NCI-H1105 treated with DMSO at 0.1 percent for 48 hours (cell line): ENCODE measurements at places on chromosomes 2 and 18.

DNA sequence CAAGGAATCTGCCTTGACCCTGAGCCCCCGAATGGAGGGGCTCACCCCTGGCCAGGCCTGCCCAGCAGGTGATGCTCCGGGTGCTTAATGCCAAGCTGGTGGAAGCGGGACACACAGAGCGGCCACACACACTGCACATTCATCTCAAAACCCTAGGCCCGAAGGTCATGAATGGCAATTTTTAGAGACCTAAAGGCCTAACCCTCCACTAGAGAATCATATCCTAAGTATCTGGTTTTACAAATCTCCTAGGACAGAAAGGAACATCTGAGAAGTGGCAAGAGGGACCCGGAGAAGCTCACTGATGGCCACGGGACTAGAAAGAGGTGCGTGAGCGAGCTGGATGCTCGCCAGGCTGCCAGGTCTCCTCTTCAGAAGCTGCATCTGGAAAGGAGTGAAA is 38.3 kb downstream of the ST3GAL5 start:
- DNase-seq = no peak

DNA sequence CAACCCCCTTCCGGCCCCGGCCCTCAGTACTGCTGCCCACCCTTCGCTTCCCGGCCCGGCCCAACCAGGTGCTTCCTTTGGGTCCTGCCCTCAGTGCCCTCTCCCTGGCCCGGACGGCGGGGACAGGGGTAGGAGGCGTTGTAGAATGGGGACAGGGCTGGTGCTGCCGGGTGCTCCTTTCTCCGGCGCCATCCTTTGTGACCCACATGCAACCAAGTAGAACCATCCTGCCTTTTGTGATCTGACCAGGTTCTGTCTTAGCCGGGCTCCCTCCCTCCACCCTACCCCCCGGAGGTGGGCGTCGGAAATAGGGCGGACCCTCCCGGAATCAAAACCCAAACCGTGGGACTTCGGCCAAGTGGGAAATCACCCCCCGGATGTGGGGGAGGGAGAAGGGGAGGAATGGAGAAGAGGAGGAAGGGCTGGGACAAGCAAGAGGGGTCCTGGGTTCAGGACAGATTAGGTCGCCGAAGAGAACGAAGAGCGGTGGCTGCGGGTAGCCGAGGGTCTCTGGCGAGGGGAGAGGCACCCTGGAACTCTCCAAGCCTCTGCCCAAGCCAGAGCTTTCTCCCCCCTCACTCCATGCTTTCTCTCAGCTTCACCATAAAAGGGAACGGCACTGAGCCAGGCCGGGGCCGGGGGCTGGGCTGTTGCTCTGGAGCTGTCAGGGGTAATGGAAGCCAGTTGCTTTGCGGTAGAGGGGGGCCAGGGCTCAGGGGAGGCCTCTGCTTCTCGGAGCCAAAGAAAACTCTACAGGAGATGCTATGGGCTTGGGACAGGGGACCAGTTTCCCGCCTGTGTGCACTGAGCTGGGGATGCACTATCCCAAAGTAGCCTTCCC is 756 bp upstream of the OST4 start:
- DNase-seq = peak; percentile 13

GRCh38 chr18:10913919-10914318 is 235.4 kb downstream of the PIEZO2 start:
- no peak for DNase-seq

DNA sequence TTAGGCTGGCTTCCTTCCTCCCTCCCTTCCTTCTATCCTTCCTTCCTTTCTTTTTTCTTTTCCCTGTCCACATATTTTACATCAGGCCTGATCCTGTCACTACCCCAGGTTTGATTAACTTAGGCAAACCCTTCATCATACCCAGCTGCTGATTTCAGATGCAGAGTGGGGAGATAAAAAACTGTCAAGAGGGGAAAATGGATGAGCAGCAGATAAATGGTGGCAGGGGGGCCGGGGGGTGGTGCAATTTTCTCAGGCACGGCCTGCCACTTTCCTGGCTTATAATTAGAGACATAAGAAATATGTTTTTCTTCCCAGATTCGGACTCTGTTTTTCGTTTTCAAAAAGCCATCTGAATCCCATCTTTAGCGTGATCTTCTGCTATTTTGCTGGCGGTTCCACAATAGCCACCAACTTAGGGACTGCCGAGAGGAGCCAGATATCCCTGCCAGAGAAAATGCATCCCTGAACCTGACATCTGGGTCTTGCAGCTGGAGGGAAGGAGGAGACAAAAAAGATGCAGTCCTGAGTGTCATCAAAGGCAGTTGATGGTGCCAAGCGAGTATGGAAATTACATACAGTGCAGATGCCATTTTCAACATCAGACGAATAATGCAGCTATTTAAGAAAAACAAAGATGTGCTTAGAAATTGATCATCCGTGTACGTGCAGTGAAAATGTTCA is 49.9 kb downstream of the CXCR4 start:
- DNase-seq = no peak

- DNase-seq = peak; percentile 68
These were observed 71.8 kb downstream of the ID2 start for GRCh38 chr2:8753609-8754008.

DNA sequence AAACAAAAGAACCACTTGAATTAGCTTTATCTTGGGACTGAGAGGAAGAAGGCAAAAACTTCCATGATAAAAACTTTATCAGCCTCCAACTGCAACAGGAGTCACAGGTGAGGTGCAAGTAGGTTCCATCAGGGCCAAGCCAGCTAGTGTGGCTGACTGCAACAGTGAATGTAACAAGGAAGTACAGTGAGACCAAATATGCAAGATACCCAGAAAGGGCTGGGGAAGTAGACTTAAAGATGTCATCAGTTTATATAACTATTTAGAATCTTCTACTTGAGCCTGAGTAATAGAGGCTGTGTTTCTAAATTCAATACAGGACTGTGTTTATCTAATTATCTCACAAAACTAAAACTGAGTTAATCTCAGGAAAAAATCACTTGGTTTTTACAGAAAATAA is 14.8 kb downstream of the PLEKHM3 start:
- DNase-seq = no peak

GRCh38 chr18:58362027-58362575 is 266.8 kb downstream of the ALPK2 start:
- no peak for DNase-seq

- DNase-seq = no peak
These were observed 2.4 kb downstream of the TIGD1 start for GRCh38 chr2:232547991-232548390.

DNA sequence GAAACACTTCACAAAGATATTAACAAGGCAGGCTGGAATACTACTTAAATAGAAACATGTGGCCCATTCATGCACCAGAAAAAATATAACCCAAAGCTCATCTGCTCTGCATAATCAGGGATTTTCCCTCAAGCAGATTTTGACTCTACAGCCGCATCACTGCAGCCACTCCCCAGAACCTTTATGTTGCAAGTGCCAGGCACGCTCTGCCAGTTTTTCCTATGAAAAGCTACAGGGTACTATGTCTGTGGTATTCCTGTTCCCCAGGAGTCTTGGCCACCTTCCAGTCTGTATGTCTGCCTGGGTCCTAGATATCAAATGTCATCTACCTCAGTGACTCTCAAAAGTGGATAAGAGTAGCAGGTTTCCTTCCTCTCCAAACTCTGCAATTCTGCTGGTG is 3.8 kb downstream of the COA5 start:
- peak; percentile 28 for DNase-seq

DNA sequence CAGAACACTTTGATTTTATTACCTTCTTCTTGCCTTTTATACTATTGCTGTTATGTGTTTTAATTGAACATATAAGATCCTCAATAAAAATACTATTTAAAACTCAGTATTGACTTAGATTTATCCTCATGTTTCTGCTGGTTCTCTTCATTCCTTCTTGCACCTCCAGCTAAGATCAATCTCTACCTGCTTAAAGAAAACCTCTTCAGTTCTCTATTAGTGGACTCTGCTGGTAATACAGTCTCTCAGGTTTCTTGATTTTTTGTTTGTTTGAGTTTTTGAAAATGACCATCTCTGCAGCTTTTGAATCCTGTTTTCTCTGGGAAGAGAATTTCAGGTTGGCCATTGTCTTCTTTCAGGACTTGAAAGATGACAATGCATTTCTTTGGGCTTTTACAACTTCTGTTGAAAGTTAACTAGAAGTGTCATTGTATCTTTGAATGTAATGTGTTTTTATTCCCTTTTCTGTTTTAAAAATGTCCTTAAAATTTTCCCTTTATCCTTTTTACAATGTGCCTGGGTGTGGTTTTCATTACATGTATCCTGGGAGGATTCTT is 29.8 kb upstream of the TMEM131 start:
- DNase-seq = no peak

DNA sequence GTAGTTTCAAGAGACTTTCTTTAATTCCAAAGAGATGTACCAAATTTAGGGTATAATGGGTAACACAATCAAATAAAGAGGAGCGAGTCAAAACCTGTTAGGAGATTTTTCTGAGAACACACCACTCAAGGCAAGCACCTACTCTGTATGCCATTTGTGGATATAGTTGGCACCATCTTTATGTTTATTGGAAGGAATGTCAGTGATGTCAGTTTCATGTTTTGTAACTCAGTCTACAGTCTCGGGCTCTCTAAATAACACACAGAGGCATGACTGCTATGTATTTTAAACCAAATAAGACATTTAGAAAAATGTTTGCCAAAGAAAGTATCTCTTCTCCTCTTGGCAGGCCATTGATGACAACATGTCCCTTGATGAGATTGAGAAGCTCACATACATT is 59.7 kb downstream of the CPS1 start:
- no peak for DNase-seq

DNA sequence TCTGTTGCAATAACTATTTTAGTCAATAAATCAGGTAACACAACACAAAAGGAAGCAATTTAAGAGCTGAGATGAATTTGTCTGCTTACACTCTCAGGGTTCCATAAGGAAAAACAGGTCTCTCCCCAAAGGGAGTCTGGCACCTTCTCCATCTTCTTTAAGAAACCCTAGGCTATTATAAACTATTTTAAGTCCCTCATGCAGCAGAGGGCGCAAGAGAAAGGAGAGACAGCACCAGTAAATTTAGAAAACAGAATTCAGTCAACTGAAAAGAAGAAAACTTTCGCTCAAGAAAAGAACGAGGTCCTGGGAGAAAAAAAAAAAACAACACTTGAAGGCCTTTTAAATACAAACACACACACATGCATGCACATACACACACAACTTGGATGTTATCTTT is 19.1 kb downstream of the SULT1C4 start:
- DNase-seq = no peak
